Activated T-cell treated with anti-CD3 and anti-CD28 coated beads, Interleukin-2, amount 50 U/mL, for 72 hours (primary cell): ENCODE measurements at places on chromosomes 16 and 17. TPM values are rescaled to one million over a fixed set of nuclear protein-coding genes. Genes with fewer than 3 reads are reported as not detected.
A peak's percentile ranks its signal among the peaks of the same experiment; 100 is the strongest.

DNA sequence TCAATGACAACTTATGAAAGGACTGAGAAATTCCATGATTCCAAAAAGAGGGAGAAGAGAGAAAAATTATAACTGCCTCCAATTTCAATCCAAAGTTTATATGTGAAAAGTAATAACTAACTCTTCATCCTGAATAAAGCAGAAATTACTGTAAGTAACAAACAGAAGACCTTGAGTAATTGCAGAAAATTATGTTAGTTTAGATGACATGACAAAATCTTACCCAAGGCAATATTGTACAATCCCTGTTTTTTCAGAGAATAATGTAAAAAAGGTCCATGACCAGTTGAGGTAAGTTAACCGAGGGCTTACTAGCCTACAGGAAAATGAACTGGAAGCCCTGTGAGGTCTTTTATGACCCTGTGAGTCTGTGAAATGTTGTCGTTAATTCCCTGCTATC, 949.5 kb upstream of the SOX9 start:
- DNase-seq, result no peak

GRCh38 chr17:35169835-35170363, 22.3 kb downstream of the UNC45B start:
- DNase-seq, result no peak

- peak; percentile 77 for DNase-seq
Observed at GRCh38 chr17:75587675-75588595, at the start of gene MYO15B. TSS of gene MYO15B (plus strand) at chr17:75587800. CDS start at chr17:75588058, 258 bp downstream.

DNA sequence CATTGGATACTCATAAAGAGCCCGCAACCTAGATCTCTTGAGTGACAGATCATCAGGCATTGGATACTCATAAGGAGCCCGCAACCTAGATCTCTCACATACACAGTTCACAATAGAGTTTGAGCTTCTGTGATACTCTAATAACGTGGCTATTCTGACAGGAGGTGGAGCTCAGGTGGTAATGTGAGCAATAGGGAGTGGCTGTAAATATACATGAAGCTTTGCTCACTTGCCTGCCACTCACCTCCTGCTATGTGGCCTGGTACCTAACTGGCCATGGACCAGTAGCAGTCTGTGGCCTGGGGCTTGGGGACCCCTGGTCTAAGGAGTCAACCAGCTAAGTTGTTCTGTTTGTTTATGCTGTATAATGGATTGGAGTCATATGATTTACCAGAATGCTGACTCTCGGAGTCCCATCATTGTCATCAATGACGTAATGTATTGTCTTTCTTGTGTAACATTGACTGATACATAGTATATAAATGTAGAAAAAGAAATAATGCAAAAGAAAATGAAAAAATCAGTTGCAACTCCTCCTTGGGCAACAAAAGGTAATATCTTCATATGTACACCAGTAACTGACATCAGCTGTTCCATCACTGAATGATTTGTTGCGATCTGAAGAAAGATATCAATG, 17.5 kb downstream of the ABCA9 start:
- no peak for DNase-seq

- DNase-seq, result no peak
Observed at GRCh38 chr16:87150262-87150661, 166.9 kb downstream of the C16orf95 start.

GRCh38 chr17:80612997-80613731, 68.5 kb downstream of the RPTOR start:
- DNase-seq, result no peak

CCL16 gene
- not detected for total RNA-seq

- DNase-seq, result no peak
Observed at GRCh38 chr17:78664476-78665386, 87.5 kb upstream of the DNAH17 start.

- DNase-seq, result peak; percentile 94
Observed at GRCh38 chr17:78214016-78214705, at the start of gene BIRC5. TSS of gene BIRC5 (plus strand) at chr17:78214253. CDS start at chr17:78214317, 64 bp downstream.

- DNase-seq, result no peak
Observed at GRCh38 chr17:46057366-46057765, 58.3 kb downstream of the STH start.

CDT1 gene
- 172 TPM for total RNA-seq

DNA sequence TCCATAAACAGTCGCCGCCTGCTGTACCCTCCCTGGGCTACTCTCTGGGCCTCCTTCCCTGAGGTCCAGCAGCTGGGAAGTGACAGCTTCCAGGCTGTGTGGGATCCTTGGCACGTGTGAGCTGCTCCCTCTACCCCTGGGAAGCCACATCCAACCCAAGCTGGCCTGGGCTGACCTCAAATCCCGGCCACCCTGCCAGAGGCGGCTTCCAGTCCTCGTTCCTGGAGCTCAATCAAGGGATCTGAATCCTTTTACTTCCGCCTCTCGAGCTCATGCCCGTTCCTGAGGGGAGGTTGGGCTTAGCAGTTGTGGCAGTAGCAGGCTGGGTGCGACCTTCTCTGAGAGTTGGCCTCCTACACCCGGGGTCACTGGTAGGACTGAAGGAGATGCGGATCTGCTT, 82.5 kb downstream of the NETO2 start:
- no peak for DNase-seq

- no peak for DNase-seq
Observed at GRCh38 chr17:4722678-4723240, 8.5 kb upstream of the MED11 start.
